NCI-H82 (cell line): ENCODE measurements at places on chromosomes 11 and 22.

GRCh38 chr11:44674809-44675208 is 52.0 kb upstream of the TSPAN18 start:
- no peak for DNase-seq

DNA sequence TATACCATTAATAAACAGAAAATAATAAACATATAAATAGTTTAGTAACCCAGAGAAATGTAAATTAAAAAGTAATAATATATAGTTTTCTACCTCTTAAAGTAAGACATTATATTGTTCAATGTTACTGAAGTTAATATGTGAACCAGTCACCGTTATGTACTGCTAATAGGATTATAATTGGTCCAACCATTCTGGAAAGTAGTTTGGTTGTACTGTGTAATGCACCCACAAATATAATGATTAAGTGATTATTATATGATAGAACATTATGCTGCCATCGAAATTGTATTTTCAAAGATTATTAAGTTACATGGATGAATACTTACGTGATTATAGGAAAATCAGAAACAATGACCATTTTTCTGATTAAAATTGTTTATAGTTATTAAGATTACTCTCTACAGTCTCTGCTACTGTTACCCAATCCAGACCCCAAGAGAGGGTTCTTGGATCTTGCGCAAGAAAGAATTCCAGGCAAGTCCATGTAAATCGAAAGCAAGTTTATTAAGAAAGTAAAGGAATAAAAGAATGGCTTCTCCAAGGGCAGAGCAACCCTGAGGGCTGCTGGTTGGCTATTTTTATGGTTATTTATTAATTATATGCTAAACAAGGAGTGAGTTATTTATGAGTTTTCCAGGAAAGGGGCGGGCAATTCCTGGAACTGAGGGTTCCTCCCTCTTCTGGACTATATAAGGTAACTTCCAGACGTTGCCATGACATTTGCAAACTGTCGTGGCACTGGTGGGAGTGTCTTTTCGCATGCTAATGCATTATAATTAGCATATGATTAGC is 50.1 kb downstream of the ACER3 start:
- no peak for DNase-seq

DNA sequence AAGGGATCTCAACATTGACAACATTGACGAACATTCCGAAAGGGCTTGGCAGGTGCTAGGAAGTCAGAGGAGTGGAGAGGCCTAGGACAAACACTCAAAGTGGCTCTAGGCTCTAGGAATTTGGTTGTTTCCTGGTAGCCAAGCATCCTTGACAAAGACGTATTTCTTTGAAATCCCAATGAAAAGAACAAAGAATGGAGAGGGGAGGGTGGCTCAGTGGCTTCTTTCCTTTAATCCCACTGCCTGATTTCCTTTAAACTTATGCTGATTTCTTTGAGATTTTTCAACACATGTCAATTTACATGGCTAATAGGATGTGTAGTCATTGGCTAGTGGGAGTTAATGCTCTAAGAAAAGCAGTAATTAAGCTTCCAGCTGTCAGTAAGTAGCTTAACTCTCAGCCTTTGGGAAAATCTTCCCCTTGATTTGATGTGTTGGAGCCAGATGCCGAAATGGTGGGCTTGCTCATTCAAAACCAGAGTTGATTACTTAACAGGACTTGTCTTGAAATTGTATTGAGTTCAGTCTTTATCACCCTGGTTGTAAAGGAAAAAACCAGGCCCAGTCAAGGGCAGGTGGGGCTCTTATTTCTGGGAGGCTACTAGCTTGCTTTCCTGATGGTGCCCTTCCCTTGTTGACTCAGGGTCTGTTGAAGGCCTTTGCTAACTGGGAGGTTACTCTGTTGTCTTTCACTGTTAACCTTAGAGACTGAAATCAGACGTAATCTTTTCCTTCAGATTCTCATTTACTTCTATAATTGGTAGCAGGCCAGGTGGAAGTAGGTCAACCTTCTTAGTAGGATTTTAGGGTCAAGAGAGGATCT is 44.6 kb upstream of the SORL1-AS1 start:
- DNase-seq = peak; percentile 96

GRCh38 chr11:38952698-38953097 is 2354.7 kb upstream of the RAG2 start:
- no peak for DNase-seq

DNA sequence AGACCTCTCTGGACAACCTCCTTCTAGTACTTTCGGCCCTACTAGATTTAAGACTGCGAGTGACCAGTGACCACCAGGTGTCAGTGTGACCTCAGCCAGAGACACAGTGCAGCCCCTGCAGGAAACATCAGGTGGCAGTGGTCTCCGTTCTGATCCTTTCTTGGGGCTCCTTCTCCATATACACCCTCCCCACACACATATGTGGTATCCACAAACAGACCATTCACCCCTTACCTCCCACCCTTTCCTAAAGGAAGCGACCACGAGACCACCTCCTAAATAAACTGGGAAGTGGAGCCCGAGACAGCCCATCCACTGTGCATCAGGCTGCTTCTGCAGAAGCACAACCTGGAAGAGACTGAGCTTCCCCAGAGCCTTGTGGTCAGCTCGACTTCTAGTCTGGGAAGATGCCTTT is 38.5 kb upstream of the CYP2D6 start:
- DNase-seq = peak; percentile 69

- peak; percentile 20 for DNase-seq
Observed at GRCh38 chr11:62505059-62505439, 41.6 kb downstream of the AHNAK start.

DNA sequence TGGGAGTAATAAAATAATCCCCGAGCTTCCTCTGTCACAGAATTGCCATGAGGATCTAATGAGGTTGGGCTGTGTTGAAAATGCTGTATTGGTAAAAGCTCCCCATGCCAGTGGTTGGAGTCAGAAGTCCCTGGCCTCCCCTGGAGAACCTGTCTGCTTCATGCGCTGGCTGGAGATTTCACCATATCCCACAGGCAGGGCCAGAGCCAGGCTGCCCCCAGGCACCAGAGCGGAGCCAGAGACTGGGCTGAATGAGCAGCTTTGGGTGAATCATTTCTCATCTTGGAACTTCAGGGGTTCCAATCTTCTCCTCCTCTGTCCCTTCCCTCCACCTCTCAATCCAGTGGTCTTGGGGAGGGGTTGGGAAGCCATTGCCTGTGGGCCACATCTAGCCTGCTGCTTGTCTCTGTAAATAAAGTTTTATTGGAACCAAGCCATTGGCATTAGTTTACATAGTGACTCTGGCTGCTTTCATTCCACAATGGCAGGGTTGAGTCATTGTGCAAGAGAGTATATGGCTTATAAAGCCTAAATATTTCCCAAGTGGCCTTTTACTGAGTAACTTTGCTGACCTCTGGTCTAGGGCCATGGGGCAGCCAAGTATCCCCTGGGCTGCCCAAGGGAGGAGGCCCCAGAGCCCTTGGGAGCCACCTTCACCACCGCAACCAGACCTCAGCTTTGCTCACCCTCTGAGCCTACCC is 35.2 kb downstream of the LRRC10B start:
- DNase-seq = no peak

DNA sequence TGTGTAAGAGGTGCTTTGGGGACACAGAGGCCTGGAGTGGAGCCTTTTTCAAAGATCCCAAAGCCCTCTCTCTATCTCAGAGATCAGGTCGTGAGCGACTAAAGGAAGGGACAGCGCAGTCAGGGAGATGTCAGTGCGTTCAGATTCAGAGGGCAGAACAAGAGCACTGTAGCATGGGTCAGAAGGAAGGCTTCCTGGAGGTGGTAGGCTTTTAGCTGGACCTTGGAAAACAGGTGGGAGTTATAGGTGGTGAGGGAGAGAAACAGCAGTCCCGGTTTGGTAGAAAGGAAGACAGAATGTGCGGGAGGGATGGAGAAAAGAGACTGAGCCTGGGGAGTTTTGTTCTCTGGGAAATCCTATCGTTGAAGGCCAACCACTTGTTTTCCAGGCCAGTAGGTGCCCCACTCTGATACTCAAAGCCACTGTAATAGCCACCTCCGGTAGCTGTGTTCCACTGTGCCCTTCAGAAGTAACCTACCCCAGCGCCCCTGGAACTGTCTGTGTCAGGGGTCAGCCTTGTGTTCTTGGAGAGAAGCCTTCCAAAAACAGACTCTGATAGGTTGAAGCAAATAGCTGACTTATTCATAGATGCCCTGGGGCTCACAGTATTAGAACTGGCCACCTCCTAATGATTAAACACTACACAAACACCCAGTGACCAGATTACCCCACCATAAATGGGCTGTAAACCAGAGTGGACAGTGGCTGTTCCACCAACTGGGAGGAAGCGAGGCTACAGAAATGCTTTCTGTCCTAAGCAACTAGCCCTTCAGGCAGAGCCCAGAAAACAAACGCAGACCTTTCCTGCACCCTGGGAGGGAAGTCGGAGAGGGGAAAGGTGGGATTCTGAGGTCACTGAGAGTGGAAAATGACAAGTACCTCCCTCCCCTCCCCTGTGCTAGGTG is 157.7 kb downstream of the DBX1 start:
- DNase-seq = no peak

DNA sequence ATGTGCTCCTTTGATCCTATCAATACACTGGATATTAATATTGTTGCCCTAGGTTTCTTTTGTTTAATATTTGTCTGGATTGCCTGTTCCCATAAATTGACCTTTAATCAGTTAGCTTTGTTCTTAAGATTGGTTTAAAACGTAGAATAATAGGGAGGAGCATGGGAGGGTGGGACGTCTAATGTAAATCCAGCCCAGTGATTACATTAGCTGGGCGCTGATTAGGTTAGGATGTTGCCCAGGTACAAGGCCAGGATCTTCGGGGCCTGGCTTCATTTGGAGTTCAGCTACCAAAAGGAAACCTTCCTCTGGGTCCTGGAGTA is at the start of gene SRSF8:
Gene SRSF8 (plus strand): TSS at position 204 of the 323 bp plus-strand sequence. CDS start 308 bp downstream, outside the sequence.
- peak; percentile 84 for DNase-seq

DNA sequence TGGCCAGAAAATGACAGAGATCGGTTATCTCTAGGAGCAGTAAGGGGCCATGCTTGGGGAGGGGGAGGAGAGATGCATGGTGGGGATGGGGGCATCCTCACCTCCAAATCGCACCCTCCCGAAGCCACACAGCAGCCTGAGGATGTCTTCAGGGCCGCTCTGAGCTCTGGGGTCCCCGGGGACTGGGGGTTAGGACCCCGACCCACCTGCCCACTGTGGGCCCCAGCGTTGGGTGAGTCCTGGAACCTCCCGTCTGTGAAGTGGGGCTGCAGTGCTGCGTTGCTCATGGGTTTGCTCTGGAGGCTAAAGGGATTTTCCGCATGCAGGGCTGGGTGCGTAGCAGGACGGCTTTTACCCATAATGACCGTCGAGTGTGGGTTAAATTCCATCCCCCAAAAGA is 1046.3 kb downstream of the BRD1 start:
- DNase-seq = no peak

GRCh38 chr11:61742391-61742790 is 10.0 kb upstream of the MYRF start:
- DNase-seq = no peak

DNA sequence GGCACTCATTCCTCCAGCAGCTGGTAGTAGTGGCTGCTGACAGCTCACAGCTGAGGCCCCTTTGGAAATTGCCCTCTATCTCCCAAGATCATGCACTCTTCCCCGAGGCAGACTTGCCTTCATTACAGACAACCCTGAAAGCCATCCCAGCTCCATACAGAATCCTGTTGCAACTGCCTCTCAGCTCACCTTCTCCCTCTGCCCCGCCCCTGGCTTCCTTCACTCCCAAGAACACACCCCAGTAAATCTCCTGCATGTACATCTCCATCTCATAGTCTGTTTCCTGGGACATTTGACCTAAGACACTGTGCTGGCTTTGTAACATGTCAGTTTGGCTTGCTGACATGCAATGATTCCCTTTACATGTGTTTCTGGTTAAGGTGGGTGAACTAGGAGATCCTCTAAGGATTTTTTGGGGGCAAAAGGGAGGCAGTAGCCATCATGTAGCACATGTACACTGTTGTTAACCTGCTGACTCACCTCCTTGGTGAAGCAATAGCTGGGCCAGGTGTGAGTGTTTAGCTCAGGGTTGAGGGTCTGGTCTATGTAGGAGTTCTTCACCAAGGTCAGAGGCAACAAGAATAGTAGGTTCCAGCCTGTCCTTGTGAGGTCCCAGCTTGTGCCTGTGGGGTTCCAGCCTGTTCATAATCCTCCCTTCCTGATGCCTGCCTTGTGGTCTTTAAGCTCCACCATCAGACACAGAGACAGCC is 179.6 kb downstream of the CSNK2A3 start:
- DNase-seq = no peak

- peak; percentile 81 for DNase-seq
Observed at GRCh38 chr22:44685384-44686056, 16.5 kb upstream of the PRR5 start.
